Activated CD4-positive, alpha-beta memory T cell treated with anti-CD3 and anti-CD28 coated beads for 36 hours (primary cell): ENCODE measurements at places on chromosomes 12 and 14.

DNA sequence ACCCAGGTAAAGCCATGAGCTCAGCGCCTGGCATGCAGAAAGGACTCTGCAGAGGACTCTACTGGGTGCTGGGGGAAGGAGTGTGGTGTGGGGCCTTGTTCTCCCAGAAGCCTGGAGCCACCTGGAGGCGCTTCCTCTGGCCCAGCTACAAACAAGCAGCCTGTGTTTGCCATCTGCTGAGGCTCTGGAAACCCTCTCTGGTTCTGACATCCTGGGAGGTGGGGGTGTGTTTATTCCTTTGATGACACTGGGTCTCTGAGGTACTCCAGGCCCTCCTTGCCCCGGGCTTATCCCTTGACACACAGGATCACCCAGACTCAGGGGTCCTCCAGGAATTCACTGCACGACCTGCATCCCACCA is 44.9 kb downstream of the RNF34 start:
- DNase-seq: no peak

GRCh38 chr14:33402604-33403003 is 463.9 kb downstream of the NPAS3 start:
- DNase-seq: no peak

GRCh38 chr14:103483600-103483999 is 39.0 kb downstream of the CKB start:
- no peak for DNase-seq

GRCh38 chr14:53542732-53543131 is 389.6 kb upstream of the DDHD1 start:
- no peak for DNase-seq

GRCh38 chr12:47276621-47277309 is 197.0 kb upstream of the AMIGO2 start:
- DNase-seq: peak; percentile 70

- no peak for DNase-seq
Measured at GRCh38 chr14:89814126-89814525, 140.4 kb downstream of the EFCAB11 start.

- DNase-seq: no peak
Measured at GRCh38 chr12:53733807-53734200, 6.6 kb upstream of the CALCOCO1 start.

- no peak for DNase-seq
Measured at GRCh38 chr14:22801716-22802115, 13.5 kb downstream of the SLC7A7 start.

GRCh38 chr14:105866841-105867321 is 340.5 kb downstream of the TMEM121 start:
- DNase-seq: no peak

- no peak for DNase-seq
Measured at GRCh38 chr14:55233591-55233990, 37.6 kb upstream of the FBXO34 start.

GRCh38 chr12:14655284-14655683 is 41.1 kb downstream of the GUCY2C start:
- DNase-seq: no peak

DNA sequence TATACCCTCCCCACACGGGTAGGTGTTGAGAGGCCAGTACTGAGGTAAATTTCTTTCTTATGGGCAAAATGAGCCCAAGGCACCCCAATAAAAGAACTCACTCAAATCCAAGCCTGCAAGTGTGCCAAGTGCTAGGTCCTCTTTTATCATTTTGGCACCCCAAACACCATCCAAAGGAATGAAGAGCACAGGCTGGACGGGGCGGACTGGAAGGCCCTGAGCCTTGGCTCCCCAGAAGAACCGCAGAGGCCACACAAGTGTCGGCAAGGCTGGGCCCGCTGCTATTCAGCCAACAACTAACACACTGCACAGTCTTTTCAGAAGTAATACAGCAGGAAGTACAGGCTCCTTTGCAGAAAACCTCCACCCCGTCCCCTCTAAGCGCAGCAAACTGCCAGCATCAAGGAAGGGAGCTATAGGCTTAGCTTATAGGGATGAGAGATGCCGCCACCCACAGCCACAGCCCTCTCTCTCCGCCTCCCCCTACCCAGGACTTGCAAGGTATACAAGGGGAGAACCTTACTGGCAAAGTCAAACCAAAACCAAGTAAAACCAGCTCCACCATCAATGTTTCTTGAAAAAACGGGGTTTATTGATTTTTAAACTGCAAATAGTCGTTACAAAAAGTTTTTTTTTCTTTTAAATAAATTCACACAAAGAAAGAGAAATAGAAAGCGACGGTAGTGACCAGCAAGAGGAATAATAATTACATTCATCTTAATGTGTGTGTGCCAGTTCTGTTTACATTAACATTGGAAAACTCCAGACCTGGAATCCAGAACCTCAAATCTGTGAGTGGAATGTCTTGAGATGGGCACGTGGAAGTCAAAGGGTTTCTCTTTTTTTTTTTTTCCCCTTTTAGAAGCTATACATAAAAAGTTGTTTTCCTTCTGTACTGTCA is 5.5 kb downstream of the ZFP36L1 start:
- peak; percentile 62 for DNase-seq

GRCh38 chr14:98886982-98887381 is 385.0 kb downstream of the BCL11B start:
- DNase-seq: no peak

- DNase-seq: no peak
Measured at GRCh38 chr12:11768233-11768965, 118.9 kb downstream of the ETV6 start.

DNA sequence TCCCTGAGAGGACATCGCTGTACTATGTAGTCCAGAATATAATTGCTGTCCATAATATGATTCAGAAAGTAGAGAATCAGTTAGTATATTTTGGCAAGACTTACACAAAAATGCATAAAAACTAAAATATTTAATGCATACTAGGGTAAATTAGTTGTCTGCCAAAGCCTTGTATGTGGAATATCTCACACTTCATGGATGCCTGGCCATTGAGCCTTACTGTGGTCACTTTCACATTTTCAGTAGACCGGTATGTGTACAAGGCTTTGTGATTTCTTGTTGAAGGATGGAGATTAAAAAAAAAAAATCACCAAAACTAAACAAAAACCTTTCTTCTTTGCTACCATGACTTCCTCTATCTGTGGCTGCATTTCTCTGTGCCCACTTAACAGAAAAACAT is 197.3 kb upstream of the DDHD1 start:
- no peak for DNase-seq

DNA sequence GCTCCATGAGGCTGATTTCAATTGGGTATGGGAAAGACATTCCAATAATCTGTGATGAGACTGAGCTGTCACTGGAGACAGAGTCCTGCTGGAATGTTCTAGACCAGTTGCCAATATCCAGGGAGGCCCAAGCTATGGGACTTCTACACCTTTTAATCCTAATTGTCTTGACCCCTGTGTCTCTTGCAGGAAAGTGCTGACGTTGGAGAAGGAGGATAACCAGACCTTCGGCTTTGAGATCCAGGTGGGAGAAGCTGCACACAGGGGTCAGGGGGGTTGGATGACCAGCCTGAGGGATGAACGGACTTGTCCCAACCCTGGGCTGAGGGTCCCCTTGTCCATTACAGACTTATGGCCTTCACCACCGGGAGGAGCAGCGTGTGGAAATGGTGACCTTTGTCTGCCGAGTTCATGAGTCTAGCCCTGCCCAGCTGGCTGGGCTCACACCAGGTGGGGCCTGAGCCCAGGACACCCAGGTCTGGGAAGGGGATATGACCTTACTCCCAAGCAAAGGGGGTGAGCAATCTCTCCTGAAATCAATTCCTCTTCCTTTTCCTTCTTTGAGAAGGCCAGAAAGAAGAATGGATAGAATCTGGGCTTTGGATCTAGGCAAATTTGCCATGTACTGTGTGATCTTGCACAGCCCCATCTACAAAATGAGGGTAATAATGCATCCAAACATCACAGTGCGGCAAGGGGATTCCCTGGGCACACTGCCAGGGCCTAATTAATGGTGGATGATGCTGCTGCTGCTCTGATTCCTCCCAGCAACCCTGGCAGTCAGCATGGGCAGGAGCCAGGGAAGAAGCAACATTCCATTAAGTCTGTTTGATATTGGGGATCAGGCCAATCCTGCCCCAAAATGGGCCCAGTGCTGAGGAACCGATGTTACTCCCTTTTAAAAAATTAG is 4.2 kb downstream of the TAMALIN start:
- DNase-seq: no peak

- peak; percentile 51 for DNase-seq
Measured at GRCh38 chr12:120581998-120582397, 796 bp upstream of the POP5 start.

- no peak for DNase-seq
Measured at GRCh38 chr12:113884392-113884791, 81.7 kb downstream of the RBM19 start.

- DNase-seq: no peak
Measured at GRCh38 chr12:66549050-66549389, 129.9 kb downstream of the GRIP1 start.

DNA sequence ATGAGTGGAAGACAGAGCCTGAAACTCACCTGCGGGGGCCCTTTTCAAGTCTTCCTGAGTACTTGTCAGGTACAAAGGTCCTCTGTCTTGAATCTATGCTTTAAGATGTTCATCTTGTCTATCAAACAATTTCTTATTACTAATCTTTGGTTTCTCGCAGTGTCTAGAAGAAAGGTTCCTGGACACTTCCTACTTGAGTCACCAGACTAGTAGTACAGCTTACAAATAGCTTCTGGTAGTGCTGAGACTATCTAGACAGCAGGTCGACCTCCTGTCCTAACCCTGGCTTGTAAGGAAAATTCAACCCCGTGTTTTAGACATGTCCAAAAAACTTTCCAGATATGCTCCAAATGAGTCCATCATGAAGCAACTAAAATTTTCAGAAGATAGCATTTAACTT is 11.2 kb upstream of the ARID2 start:
- no peak for DNase-seq

DNA sequence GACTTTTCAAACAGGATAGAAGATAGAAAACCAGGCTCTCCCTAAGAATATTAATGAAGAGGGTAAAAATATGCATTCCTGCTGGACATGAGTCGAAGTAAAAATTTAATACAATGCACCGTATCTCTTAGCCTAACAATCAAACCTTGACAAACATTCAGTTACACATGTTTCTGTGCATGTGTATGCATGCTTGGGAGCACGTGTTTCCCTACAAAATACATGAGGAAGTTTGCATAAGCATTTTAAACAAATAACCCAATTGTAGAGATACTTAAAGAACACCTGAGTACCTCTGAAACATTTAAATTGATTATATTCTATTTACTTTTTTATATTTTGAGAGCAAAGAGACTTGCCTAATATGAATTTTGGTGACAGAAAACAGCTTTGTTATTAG is 1763.7 kb upstream of the SEL1L start:
- no peak for DNase-seq

DNA sequence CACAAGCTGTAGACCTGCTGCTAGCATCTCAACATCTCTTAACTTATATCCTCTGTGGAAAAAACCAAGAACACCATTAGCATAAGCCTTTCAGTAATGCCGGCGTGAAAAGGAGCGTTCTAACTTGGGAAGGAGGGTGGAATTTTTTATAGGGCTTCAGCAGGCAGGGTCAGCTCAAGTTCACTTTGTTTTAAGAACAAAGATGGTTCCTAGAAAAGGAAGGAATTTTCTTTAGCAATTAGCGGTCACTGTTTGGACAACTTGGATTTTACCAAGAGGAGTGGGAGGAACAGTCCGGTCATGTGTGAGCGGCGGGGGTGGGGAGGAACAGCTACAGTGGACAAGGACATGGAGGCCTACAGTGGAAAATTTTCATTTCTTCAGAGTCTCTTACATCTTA is 35.9 kb downstream of the BBS10 start:
- no peak for DNase-seq

- no peak for DNase-seq
Measured at GRCh38 chr14:104734601-104734990, 10.6 kb downstream of the ADSS1 start.

DNA sequence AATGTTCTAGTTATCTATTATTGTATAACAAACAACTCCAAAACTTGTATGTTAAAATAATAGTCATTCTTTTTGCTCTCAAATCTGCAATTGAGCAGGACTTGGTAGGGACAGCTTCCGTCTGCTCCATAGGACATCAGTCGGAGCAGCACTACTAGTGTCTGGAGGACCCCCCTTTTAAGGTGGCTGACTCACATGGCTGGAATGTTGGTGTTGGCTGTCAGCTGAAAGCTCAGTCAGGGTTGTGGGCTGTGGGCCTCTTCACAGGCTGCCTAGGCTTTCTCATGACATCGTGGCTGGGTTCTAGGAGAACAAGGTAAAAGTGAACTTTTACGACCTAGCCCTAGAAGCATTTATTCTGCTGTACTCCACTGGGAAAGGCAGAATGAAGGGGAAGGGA is 160.6 kb downstream of the ANO4 start:
- no peak for DNase-seq

DNA sequence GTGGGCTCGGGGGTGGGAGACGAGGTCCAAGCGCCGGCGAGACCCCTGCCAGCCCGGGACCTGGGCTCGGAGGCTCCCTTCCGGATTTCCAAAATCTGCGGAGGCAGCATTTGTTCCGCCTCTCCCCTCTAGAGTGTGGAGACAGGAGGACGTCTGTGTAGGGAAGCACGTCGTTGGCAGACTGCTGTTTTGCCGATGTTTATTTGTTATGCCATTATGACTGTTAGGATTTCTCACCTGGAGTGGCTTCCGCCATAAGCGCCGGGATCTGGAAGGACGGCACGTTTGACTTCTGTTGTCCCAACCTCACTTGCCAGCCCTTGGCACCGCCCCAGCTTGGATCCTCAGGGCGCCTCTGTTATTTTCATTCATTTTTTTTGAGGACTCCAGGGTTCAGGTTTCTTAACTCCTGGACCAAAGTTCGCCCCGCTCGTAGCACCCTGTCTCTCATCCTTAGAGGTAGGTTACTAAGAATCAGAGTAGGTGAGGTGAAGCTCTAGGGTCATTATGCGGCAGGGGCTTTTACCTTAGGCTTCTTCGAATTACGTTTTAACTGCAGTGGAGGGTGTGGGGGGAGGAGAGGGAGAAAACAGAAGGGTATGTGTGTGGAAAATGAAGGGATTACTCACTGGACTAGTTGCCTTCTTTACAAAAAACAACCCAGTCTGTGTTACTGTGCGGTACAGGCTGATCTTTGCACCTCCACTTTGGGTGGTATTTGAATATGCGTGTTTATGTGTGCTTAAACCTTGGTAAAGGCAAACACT is 547 bp upstream of the PYGL start:
- peak; percentile 25 for DNase-seq

GRCh38 chr12:100489251-100489820 is 15.7 kb downstream of the NR1H4 start:
- no peak for DNase-seq

GRCh38 chr14:93946541-93947090 is 19.5 kb downstream of the FAM181A start:
- DNase-seq: no peak

DNA sequence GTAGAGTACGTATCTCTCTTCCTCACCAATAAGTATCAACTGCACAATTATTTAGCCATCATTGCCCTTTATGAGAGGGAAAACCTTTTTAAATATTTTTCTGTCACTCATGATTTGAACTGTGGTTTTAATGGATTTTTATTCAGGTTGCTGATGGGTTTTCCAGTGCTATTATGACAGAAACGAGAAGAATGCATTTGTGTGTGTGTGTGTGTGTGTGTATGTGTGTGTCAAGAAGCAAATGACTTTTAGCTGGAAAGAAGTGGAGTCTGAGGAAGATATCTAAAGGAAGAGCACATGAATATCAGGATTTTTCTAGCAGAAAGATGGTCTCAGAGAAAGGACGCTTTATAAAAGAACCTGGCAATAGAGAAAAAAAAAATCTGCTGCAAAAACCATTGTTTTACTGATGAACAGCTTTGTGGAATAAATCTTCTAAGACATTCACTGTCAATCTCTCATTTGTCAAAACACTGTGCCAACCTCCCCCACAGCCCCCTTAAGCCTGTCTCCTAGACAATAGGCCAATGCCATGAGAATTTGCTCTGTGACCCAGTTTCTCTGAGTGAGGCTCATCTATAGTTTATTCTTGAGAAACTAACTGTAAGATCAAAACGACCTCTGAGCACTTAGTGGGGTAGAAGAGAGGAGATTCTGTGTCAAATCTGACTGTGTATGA is 417.7 kb downstream of the FLRT2 start:
- DNase-seq: no peak
